Muscle of back (tissue), 13 donors: ENCODE measurements at places on chromosomes 7 and 10.

GRCh38 chr10:104657457-104657856 lies 16.4 kb downstream of the SORCS3 start:
- DNase-seq = no peak

- peak; percentile 7 for DNase-seq
Measured at GRCh38 chr7:84844771-84845170, 342.1 kb downstream of the SEMA3D start.

DNA sequence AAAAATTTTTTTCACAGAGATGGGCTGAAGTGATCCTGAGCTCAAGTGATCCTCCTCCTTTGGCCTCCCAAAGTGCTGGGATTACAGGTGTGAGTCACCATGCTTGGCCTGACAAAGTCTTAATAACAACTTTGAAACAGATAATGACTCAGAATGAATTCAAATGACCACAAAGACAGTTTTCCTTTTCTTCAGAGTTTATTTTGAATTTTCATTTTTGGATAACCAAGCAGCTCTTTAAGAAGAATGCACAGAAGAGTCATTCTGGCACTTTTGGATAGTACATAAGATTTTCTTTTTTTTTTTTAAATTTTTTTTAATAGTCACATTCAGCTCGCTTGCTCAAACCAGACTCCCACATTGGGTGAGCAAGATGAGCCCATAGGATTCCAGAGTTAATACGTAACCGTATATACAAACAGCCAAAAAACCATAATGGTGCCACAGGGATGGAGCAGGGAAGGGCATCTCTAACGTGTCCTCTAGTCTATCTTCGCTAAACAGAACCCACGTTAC lies 43.0 kb upstream of the NMT2 start:
- DNase-seq = peak; percentile 64

DNA sequence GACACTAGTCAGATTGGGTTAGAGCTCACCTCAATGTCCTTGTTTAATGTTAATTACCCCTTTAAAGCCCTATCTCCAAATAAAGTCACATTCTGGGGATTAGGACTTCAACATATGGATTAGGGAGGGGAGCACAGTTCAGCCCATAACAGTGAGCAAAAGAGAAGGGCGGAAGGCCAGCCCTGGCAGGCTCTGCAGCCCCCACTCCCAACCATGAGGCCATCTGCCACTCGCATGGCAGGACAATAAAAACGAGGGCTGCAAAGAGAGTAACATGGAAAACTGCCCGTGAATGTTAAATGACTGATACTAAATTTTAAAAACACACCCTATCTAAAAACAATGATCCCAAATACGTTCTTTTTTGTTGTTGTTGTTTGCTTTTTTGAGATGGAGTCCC lies 38.7 kb downstream of the RGS10 start:
- DNase-seq = no peak

DNA sequence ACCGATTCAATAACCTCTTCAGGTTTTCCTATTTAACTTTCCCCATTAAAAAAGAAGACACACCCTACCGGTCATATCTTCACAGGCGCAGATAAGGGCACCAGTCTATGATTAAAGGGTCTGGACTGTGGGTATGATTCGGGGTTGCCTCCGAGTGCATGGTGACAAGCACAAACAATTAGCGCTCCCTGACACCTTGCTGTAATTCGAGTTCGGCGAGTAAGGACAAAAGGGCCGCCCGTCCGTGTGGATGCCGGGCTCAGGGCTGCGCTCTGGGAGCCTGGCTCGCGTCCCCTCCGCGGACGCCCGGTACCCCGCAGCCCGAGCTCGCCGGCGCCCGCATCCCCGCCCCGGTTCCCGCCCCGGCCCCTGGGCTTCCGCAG lies 111.9 kb upstream of the RHEB start:
- DNase-seq = no peak

DNA sequence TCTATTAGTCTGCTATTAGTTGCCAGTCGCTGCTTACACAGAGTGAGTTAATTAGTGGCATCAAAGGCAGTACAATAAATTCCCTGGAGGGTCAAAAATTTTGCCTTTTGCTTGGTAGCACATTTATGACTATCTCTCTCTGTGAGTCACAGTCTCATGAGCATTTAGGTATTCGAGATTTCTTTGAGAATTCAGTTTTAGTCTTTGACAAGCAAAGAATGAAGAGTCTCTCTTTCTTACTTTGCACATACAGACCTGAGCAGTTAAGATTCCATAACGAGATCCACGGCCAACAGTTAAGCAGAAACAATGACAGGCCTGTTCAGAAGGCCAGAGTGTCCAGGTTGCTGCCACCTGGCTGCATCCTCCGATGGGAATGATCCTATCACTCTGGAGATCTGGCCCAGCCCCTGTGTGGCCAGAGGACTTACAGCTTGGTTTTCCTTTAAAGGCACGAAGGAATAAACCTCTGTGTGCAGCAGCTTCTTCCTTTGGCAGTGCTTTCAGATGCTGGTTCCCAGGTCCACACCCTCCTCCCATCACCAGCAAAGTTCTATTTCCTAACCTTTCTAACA lies 80.6 kb downstream of the GLI3 start:
- no peak for DNase-seq
